ENCODE measurements at places on chromosomes 12 and 14. TPM values are rescaled to one million over a fixed set of nuclear protein-coding genes. Genes with fewer than 3 reads are reported as not detected.

WIF1 gene
- not detected for polyA plus RNA-seq

STAC3 gene
- 6.4 TPM for polyA plus RNA-seq

GARIN6 gene
- not detected for polyA plus RNA-seq

CCND2 gene
- polyA plus RNA-seq, result 33.2 TPM

TMEM121 gene
- polyA plus RNA-seq, result not detected

PPFIA2 gene
- not detected for polyA plus RNA-seq

TAS2R8 gene
- not detected for polyA plus RNA-seq

TDRD9 gene
- 0.09 TPM for polyA plus RNA-seq

DDN gene
- polyA plus RNA-seq, result 2.4 TPM

LRIG3 gene
- not detected for polyA plus RNA-seq

TPH2 gene
- polyA plus RNA-seq, result not detected

PLEKHD1 gene
- polyA plus RNA-seq, result not detected

MYO1H gene
- polyA plus RNA-seq, result not detected

TMEM52B gene
- not detected for polyA plus RNA-seq

BCL11B gene
- not detected for polyA plus RNA-seq

RFLNA gene
- polyA plus RNA-seq, result not detected

REP15 gene
- not detected for polyA plus RNA-seq

C14orf119 gene
- 51.8 TPM for polyA plus RNA-seq

GDF11 gene
- polyA plus RNA-seq, result 14.2 TPM

GYS2 gene
- not detected for polyA plus RNA-seq

ANO2 gene
- 0.08 TPM for polyA plus RNA-seq

All from K562 (cell line).